Activated CD4-positive, CD25-positive, alpha-beta regulatory T cell treated with anti-CD3 and anti-CD28 coated beads, Interleukin-2, amount 50 U/mL, for 24 hours (primary cell): ENCODE measurements at places on chromosomes 5 and 9.

DNA sequence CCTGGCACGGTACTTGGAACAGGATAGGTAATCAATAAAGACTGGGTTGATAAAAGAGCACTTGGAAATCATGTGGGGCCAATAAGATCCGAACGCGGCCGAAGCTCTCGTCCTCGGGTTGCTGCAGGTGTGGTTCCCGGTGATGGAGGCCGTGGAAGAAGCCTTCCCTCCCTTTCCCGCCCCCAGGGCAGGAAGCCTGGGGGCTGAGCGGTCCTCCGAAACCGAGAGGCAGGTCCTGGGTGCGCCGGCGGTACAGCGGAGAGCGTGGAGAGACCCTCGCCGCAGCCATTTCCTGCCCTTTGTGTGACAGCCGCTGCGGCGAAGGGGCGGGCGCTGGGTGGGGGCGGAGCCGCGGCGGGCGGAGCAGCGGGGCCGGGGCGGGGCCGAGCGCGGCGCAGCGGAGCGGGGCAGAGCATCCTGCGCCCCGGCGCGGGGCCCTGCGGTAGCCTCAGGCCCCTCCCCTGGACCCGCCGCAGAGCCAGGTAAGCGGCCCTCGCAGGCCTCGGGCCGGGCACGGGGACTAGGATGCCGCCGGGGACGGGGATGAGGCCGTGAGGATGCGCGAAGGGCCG lies at the start of gene CYFIP2:
Gene CYFIP2, plus strand, starts transcription at position 410 of the 572 bp plus-strand sequence. CDS start 19,239 bp downstream, outside the sequence.
- peak; percentile 89 for ATAC-seq

DNA sequence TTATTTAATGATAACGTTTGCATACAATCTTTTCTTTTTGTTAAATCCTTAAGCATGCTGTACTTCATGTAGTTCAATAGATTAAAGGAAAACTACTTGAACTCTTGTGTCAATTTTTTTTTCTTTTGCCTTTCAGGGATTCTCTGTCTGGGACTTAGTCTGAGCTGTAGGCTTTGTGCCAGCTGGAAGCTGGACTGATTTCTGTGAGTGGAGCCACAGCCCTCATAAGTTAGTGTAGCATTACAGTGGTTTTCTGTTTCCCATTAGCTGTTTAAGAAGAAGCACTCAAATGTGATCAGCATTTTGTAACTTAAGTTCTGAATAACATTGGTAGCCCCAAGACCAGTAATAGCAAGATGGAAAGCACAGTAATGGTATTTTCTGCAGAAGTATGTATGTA lies 330.6 kb upstream of the MEF2C start:
- no peak for ATAC-seq

DNA sequence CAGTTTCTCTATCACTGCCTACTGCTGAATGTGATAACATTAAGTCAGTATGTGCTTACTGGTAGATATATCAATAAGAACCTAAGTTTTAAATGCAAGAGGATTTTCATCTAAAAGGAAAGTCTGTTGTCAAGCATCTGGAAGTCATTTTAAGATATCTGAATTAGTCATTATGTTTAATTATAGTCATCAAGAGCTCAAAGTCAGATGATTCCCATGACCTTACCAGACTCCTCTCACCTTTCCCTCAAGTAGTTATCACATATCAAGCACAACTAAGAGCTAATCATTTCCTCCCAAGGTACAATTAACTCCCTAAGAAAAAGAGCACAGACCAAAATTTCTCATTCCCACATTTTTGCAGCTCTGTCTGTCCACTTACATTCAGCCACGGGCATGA lies 45.5 kb downstream of the PUM3 start:
- peak; percentile 48 for ATAC-seq

GRCh38 chr9:36603006-36603405 lies 30.3 kb downstream of the MELK start:
- ATAC-seq, result peak; percentile 59

- no peak for ATAC-seq
These were observed 168.1 kb downstream of the PDE4D start for GRCh38 chr5:59725392-59725767.

GRCh38 chr9:120946259-120946658 lies 19.7 kb upstream of the TRAF1 start:
- no peak for ATAC-seq

- no peak for ATAC-seq
These were observed 6.6 kb downstream of the NINJ1 start for GRCh38 chr9:93127395-93127911.

GRCh38 chr5:73278693-73279092 lies 105.7 kb downstream of the TMEM174 start:
- ATAC-seq, result no peak

DNA sequence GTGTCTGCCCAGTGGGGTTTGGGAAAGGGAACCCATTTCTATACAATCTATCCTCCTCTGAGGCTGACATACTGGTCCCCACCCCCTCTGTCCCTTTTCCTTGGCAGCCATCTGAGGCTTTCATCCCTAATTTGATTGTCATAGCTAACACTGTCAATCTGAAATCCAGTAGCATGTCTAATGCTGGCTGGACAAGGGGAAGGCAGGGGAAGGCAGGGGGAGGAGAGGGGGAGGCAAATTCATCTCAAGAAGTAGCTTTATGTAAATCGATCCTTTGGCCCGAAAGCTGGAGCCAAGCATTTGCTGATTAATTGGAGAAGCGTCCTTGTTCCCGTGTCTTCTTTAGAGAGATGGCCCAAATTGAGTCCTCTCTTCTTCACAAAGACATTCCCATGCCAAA lies 314.1 kb upstream of the PANK3 start:
- ATAC-seq, result no peak

- no peak for ATAC-seq
These were observed 222.7 kb upstream of the TRIM32 start for GRCh38 chr9:116464423-116464822.

DNA sequence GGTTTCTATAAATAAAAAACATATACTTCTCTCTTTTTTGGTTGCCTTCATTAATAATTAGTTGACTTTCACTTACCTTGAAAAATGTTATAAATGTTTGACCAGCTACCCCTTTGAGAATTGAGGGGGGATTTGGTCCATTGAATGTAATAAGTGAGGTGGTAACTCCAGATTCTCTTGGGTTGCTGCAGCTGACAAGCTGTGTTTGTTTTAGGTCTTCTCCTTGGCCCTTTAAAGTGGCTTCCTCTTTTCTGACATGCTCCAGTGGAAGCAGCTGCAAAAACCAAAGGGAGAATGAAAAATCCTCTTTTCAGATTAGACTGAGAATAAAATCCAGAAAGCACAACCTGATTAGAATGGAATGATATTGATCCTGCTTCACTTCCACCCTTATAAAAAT lies 410.5 kb downstream of the TMEM38B start:
- no peak for ATAC-seq

GRCh38 chr5:140292212-140293036 lies 10.5 kb downstream of the PFDN1 start:
- ATAC-seq, result no peak

GRCh38 chr9:82732928-82733327 lies 330.0 kb downstream of the RASEF start:
- ATAC-seq, result no peak

DNA sequence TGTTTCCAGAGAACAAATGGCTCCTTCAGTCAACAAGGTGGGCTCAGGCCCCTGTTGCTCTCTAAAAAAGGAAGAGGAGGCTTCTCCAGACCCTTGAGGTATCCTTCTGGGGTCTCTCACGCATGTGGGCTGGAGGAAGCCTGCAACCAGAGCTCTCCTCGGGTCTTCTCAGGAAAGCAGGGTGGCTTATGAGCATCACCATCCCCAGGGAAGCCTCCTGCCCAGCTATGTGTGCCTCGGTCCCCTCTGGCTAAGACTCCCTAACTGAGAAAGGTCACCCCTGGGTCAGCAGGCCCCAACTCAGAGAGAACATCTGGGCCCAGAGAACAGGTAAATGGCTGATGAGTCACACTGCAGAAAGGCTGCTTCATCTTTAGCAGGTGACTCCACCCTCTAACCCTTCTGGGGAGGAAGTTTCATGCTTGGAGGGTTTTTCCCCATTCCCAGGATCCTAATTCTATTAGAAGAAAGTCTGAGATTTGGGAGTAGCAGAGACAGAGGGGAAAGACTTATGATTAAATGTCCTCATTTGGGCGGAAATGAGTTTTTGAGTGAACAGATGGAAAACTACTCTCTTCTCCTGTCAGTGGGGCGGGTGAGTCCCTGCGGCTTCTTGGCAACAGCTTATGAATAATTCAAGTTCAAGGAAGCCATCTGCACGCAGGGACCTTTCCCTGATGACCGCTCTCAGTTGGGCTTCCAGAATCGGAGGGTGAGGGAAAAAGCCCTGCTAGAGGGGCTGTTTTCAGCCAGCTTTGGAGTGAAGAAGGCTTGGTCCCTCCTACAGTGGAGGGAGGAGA lies 41.9 kb downstream of the TGFBI start:
- ATAC-seq, result no peak

- no peak for ATAC-seq
These were observed 10.4 kb upstream of the PTGES start for GRCh38 chr9:129762985-129763926.

DNA sequence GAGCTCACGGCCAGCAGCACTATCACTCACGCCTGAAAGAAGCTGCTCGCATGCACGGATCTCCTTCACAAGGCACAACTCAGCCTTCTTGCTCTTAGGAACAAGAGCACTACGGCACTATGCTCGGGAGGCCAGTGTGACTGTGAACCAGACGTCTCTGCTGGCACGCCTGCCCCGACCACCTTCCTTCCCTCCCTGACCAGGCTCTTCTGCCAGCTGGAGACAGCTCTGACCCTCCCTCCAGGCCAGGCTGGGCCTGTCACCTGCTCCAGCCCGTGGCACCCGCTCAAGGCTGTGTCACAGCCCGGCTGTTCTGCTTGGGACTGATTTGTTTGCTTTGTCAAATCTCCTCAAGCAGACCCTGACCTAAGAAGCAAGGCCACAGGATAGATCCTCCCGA lies 7.0 kb downstream of the TBC1D9B start:
- ATAC-seq, result no peak

DNA sequence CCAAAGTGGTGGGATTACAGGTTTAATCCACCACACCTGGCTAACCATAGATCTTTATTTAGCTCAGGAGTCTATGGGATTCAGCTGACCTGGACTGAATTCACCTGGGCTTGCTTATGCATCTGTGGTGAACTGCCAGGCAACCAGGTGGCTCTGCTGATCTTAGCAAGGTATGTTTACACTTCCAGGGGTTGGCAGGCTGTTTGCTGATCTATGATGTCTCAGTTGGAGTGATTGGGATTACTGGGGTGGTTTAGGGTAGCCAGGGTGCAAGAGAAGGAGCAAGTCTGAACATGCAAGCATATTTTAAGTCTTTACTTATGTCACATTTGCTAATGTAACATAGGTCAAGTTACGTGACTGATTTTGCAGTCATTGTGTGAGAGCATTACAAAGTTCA lies 63.6 kb upstream of the JAK2 start:
- no peak for ATAC-seq

- no peak for ATAC-seq
These were observed 45.9 kb downstream of the PKD2L2 start for GRCh38 chr5:137935190-137935589.

DNA sequence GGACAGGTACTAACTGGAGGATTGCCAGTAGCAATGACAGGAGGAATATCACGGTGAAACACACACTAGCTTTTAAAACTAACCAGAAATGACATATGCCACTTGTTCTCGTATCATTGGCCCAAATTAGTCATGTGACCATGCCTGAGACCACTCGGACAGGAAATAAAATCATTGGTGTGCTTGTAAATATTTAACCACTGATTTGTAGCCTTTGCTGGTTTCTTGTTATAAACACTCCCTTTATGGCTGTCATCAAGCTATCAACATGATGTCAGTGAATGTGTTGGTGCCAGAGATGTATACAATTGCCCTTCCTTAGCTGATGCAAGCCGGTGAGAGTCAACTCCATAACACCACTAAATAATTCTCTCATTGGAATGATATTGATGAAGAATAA lies 123.7 kb upstream of the ANKH start:
- ATAC-seq, result no peak

DNA sequence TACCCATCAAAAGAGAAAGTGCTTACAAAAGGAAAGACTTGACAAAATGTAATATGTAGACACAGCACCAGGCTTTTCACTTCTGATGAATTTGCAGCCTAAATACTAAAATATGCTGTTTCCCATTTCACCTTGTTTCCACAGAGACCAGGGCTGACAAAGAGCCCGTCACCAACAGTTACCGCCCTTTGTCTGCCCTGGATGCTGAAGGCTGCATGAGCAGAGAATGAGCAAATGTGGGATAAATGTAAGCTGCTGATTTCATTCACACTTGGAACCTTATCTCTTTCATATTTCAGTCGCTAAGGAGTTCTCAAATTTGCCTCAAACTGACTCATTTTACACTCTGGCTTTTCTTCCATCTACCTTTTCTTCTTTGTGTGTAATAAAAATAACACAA lies 213.9 kb downstream of the TMEM167A start:
- no peak for ATAC-seq

DNA sequence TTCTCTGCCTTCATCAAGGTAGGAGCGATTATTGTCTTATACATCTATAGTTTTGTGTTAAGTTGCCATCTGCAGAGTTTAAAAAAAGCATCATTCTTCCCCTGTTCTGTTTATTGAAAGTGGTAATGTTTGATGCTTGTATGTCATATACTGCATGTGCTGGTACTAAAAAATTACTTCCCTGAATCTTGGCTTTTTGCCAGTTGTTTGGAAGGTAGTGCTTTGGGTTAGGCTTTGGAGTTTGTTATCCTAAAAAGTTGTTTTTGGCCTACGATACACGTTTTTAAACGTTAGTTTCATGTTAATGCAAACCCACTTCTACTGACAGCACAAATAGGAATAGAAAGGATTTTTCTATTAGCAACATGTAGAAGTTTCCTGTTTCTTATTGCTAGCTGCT lies 158.3 kb downstream of the GIN1 start:
- ATAC-seq, result no peak

DNA sequence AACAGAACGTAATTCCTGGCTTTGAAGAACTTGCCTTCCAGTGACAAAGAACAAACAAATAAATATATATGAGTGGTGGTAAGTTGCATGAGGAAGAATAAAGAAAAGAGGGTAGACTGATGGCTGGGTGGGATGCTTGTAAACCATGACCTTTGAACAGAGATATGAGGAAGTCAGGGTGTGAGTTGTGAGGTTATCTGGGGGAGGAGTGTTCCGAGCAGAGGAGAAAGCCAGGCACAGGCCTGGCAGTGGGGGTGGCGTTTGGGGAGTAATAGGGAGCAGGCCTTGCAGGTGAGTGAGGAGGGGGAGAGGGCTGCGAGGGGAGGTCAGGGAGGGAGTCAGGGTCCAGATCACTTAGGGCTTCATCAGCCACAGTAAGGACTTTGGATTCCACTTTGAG lies 213.4 kb downstream of the PTTG1 start:
- ATAC-seq, result no peak

DNA sequence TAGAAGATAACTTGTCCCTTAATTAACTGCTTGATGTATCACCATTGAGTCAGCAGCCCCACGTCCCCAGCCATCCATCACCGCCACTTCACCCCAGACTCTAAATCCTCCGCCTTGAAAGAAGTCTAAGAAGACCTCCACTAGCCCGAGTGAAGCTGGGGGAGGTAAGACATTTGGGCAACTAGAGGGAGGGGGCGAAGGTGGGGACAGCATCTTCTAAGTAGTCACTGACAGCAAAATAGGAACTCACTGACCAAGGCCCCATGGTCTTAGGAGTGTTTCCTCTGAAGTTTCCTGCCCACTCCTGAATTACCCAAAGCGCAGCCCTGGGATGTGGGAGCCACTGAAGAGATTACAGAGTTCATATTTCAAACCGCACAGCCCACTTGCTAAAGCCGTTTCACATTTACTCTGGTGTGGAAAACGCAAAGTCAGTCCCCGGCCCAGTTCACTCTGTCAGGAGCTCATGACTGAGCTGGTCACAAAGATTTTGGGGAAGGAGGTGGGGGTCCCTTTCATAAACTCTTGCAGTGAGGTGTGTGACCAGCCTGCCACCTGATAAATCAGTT lies 107.4 kb downstream of the LHFPL2 start:
- ATAC-seq, result no peak
